Activated T-cell treated with anti-CD3 and anti-CD28 coated beads, Interleukin-2, amount 50 U/mL, for 24 hours (primary cell): ENCODE measurements at places on chromosomes 3 and 15.

DNA sequence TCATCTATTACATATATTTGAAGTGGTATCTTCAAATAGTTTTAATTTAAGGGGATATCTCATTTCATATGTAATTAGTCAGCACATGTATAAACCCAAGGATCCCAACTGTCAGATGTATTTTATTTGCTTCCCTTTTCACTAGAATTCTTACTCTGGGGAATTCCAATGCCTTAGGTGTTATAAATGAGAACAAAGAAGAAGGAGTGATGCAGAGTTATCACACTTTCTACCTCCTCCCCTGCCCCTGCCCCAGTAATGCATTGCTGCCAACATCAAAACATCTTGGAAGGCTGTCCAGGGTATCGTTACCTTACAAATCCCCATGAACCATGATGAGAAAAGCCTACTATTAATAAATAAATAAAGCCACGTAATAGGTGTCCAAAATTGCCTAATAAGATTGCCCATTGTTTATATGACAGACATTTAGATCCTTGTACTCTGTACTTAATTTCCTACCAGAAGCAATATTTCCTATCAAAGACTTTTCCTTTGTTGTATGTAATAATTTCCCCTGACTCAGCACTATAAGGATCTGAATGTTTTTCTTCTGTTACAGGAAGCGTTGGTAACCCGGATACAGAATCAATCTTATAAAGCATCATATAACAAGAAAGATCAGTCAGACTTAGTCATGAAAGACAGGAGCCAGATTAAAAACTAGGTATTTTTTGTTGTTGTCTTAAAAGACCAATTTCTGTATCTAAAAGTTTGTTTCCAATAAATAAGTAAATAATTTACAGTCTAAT is 38.8 kb downstream of the CBLB start:
- no peak for DNase-seq

GRCh38 chr3:14323401-14324223 is 78.8 kb upstream of the SLC6A6 start:
- DNase-seq = no peak

GRCh38 chr3:48388966-48389365 is 16.9 kb downstream of the FBXW12 start:
- no peak for DNase-seq

- DNase-seq = no peak
Observed at GRCh38 chr15:51004103-51004551, 90.6 kb downstream of the TNFAIP8L3 start.

DNA sequence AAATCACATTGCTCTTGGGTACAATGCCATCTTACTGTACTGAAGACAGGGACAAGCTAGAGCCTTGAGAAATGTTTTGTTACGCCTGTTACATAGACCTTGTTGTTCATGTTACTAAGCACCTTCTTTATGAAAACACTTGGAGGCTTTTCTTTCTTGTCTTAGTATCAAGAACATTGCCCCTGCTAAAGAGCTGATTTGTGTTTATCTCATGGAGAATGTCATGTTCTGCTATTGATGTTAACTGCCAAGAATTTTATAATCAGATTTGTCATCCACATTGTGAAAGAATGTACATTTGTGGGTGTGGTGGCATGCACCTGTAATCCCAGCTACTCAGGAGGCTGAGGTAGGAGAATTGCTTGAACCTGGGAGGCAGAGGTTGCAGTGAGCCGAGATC is 431.3 kb upstream of the MDFIC2 start:
- DNase-seq = no peak

DNA sequence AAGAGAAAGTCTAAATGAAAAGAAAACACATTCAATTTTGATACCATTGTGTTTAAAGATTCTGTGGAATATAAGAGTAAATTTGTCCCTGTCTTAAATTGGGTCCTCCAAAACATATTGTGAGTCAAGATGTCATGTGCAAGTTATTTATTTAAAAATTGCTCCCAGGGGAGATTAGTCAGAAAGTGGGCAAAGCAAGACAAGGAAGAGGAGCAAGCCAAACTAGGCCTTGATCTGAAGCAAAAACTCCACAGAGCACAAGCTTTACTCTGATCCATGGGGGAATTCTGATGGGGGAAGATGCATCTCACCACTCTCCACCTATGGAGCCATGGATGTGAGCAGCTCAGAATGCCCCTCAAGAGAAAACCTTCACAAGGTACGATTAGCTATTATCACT is 342.8 kb upstream of the IL12A start:
- no peak for DNase-seq
